BJ (cell line): ENCODE measurements at places on chromosomes 6 and 20.
A peak's percentile ranks its signal among the peaks of the same experiment; 100 is the strongest.

DNA sequence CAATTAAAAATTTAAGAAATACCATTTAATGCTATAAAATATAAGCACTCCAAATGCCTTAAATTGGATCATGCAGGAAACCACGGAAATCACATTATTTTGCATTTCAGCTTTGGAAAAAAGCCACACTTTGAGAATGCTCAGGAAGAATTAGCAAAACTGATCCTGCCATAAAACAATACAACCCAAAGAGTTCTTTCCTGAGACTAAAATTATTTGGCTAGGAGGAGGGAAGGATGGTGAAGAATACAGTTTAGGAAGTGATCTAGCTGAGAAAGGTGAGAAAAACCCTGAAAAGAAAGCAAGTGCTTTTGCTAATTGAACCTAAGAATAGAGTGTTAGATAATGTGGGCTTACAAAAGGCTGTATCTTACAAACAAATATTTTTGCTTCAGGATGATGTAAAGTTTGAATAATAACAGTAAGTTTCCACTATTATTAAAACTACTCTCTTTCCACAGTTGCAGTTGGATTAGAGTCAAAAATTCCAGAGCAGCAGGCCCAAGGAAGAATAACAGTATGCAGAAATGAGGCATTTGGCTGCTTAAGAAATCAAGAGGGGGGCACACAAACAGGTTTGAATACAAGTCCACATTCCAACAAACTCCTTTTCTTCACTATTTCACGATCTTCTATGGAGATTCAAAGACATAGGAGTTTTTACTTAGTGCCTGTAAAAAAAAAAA, 565.4 kb downstream of the RFPL4B start:
- peak; percentile 18 for DNase-seq

DNA sequence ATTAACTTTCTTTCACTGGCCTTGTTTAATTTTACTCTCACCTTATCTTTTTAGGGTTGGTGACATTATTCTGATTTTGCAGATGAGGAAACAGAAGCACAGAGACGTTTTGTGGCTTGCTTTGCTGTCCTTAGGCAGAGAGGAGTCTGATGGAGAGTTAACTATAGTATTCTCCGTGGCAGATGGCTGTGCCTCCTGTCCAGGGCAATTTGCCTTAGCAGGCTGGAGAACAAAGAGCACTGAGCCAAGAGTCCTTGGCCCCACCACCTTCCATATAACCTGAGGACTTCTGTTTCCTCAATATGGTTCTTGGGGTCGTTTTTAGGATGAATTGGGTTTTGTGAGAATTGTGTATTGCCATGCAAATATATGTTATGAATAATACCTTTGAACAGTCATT, 71.4 kb upstream of the BACH2 start:
- DNase-seq = no peak

GRCh38 chr6:143200167-143200770, 139.6 kb downstream of the AIG1 start:
- DNase-seq = no peak

- DNase-seq = no peak
Measured at GRCh38 chr6:30798494-30798893, 54.1 kb upstream of the IER3 start.

GRCh38 chr20:62211769-62212288, 8.2 kb downstream of the HRH3 start:
- DNase-seq = no peak

DNA sequence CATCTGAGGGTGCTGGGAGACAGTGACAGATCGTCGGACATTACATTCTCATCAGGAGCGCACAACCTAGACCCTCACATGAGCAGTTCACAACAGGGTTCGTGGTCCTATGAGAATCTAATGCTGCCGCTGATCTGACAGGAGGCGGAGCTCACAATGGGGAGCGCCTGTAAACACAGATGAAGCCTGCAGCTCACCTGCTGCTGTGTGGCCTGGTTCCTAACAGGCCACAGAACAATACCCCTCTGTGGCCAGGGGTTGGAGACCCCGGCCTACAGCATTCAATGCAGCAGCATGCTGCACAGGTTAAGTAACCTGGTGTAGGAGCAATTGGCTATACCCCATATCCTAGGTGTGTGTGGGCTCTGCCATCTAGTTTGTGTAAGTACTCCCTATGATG, 19.5 kb downstream of the ANKRD60 start:
- DNase-seq = no peak

- DNase-seq = no peak
Measured at GRCh38 chr20:11992426-11992825, 74.7 kb downstream of the BTBD3 start.

- DNase-seq = peak; percentile 89
Measured at GRCh38 chr20:17873410-17874270, 95.0 kb downstream of the SNX5 start.

DNA sequence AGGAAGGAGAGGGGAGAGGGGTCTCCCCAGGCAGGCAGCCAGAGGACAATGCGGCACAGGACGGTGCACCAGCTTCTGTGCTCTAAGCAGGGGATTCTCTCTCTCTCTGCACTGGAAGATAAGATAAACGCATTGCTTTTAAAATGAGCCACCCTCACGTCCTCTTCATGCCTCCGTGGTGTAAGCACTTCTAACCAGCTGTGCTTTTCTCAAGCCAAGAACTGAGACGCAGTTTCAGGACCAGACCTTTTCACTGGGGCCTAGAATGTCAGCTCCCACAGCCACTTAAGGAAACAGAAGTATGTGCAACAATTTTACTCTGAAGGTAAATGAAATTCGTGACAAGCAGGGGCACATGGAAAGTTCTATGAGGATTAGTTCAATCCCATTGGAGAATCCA, 82.4 kb downstream of the PSMB1 start:
- DNase-seq = no peak

- DNase-seq = peak; percentile 5
Measured at GRCh38 chr20:20360464-20360863, 7.4 kb upstream of the INSM1 start.

GRCh38 chr20:63165356-63166192, 50.4 kb downstream of the YTHDF1 start:
- DNase-seq = no peak

- no peak for DNase-seq
Measured at GRCh38 chr6:20370801-20371200, 30.9 kb upstream of the E2F3 start.

DNA sequence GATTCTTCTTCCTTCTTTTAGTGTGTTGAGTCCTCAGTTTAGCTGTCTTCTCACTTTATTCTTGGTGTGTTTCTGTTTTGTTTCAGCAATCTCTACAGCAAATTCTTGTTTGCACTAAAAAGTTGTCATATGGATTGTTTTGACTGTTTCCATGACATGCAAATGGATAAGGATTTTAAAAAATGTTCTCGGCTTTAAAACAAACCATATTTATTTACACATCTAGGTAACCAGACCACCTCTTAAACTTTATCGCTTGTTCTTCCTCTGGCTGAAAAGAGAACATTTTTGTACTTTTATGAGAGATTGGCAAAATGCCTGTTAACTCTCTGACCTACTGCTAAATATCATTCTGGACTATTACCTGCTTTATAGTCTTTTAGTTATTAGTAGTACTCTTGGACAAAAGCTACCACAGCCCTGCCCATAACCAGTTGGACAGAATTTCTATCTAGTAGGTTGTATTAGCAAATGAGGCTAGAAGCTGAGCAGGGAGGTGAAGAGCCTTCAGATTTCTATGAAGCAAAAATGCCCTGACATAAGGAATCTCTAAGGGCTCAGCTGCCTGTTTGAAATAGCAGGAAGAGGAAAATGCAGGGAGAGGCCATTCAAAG, 268.3 kb downstream of the CD109 start:
- DNase-seq = no peak

DNA sequence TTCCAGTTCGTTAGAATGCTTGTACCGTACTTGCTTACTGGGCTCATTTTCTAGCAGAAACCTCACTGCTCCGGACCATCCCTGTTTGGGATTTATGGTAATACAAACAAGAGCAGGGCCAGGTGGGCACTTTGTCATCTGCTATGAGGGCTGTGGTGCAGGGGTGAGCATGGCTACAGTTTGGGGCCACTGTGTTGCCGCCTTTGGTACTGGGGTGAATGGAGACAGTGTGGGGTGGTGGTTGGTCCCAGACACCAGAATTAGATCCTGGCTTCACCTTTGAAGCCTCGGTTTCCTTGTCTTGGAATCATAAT, 95.0 kb downstream of the TOX2 start:
- no peak for DNase-seq

GRCh38 chr6:157773248-157773773, 49.7 kb upstream of the SNX9 start:
- DNase-seq = no peak

- DNase-seq = no peak
Measured at GRCh38 chr20:1912053-1912452, 16.8 kb downstream of the SIRPA start.

DNA sequence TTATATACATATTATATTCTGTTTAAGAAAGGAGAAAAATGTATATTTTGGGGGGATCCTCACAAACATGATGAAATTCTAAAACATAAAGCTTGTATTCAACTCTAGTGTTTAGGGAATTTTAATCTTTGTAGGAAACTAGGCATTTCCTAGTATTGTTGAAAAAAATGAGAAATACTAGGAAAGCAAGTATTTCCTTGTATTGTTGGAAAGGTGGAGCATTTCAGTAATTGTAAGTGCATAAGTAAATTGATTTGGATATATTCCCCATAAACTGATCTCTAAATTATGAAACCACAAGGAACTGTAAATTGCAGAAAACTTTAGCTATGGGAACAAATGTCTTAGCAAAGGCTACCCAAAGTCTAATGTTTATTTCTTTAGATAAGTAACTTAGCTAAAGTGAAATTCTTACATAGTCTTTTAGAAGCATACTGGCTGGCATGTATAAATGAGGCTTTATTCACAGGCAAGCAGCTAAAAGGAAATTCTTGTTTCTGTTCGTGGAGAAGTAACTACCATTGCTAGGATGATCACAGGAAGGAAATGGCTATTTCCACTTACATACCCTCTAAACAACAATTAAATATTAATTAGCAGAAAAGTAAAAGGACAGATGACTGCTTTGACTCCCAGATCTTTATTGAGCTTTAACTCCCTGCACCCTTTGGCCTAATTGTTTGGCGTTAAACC, 19.9 kb upstream of the NRN1 start:
- DNase-seq = no peak

DNA sequence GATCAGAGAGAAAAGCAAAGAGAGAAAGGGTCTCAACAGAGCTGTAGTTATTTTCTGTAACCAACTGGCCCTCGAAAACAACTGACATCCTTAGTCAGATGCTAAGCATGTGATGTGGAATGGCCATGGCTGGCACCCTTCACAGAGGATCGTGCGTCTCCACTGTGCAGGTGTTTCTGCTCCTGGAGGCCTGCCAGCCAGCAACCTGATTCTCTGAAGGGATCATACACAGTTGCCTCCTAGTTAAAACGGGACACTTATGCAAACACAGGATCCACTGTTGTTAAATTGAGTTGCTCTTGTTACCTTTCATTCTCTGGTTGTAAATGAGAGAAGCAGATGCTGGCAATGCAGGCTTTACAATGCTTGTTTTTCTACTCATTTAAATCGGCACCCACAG, 148.5 kb downstream of the HDGFL1 start:
- DNase-seq = no peak

DNA sequence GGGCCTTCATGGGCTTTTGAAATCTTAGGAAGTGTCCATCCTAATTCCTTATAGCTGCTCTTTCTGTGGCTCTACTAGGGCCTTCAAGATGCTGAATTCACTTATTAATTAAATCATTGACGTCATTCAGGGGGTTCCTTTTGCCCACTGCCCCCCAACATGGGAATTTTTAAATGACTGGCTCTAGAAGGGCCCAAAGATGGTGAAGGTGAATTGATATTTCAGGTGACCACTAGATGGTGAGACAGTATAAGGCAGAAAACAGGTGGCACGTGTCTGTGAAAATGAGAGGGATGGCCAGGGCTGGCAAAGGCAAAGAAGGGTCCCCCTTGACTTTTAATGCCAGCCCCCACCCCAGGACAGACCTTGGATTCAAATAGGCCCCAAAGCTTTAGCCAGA, 11.8 kb downstream of the GNAS start:
- DNase-seq = no peak

DNA sequence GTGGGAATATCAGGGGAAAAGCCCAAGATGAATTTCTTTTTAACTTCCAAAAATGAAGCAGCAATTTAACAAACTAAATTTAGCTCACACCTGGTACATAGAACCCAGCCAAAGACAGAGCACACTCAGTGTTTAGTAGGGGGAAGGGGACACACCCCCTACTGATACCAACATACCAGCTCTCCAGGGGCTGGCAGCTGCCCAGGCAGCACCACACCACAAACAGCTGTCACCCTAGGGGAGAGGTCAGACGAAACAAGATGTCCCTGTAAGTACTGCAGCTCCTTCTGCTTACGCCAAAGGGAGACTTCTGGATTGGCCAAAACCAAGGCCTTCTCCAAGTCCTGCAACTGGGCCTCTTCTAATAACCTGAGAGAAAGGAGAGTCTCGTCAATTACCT, 26.0 kb downstream of the MDN1 start:
- no peak for DNase-seq

DNA sequence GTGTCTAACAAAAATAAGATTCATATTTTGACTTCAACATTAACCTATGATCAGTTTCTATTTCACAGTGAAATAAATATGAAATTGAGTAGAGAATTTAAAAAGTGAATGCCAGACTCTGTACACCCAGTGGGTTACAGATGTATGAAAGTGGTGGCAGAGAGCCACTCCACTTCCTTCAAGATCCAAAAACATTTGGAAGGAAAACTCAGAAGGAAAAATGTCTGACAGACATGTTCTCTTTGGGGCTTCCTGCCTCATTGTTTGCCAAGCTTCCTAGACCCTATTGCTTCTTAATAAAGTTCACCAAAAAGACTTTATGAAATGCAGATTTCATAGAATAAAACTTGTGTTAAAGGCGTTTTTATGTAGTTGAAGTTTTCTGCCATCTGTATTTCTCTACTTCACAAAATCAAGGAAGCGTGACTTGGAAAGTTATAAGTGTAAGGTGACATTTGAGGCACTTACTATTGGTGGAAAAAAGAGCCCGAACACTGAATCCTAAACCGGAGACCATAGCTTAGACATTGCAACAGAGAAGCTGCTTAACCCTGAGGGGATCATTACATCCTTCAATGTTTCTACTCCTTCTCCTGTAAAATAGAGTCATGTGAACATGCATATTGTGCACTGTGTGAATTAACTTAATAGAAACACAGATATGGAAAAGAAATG, 12.8 kb downstream of the HMGCLL1 start:
- DNase-seq = no peak

DNA sequence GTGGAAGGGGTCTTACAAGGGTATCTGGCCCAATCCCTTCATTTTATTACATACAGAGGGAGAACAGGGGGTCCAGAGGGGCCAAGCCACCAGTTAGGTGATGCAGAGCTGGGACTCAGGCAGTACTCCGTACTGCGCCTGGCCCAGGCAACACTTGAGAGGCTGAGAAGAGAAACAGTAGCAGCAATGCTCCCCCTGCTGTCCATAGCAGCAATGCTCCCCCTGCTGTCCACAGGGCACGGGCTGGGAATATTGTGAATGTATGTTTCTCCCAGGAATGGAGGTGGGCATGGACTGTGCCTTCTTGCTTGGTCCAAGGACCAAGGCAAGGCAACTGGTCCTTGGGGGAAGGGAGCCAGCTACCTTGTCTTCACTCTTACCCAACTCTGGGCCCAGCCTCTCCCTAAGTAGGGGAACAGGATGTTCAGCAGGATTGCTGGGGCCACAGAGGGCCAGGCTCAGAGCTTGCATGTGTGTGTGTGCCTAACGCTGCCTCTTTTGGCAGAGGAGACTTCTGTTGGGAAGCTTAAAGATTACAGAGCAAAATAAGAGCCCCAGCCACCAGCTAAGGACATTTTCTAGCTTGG, 14.8 kb upstream of the FAM83C start:
- DNase-seq = no peak

- DNase-seq = no peak
Measured at GRCh38 chr20:63468421-63468820, 4.0 kb downstream of the KCNQ2 start.

GRCh38 chr20:46010491-46011391, 2.0 kb downstream of the MMP9 start:
- DNase-seq = no peak
